Panc1 (cell line): ENCODE measurements at places on chromosomes 12 and 14.

GRCh38 chr12:52234223-52234810, 1.3 kb downstream of the KRT7 start:
- no peak overlapping the region for H3K4me3 ChIP-seq
- no peak for DNase-seq
- no peaks in the 10 kb centered on the region for H3K36me3 ChIP-seq
- no peaks in the 10 kb centered on the region for H3K27me3 ChIP-seq
- H3K4me1 ChIP-seq, result peaks cover 46% of the 10 kb centered on the region

DNA sequence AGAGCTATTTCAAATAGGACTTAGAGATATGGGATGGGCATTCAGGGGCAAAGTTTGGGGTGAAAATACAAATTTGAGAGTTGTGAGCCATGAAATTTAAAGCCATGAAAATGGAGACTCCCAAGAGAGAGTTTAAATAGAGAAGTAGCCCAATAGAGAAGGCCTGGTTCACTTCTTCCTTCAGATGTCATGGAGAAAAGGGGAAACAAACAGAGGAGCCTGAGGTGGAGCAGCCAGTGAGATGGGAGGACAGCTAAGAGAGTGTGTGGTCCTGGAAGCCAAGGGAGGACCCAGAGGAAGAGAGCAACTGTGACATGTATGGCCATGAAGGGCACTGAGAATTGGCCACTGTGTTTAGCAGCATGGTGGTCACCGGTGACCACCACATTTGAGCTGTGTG, 12.3 kb upstream of the DYNLL1 start:
- H3K27me3 ChIP-seq, result no peaks in the 10 kb centered on the region
- peaks cover 3% of the 10 kb centered on the region; the same call in 1 of the 2 replicates for H3K4me1 ChIP-seq
- no peak overlapping the region for H3K4me3 ChIP-seq
- no peak overlapping the region for H3K27ac ChIP-seq
- DNase-seq, result no peak

GRCh38 chr14:45089813-45090212, 5.9 kb downstream of the PRPF39 start:
- no peak overlapping the region for H3K27ac ChIP-seq
- no peak overlapping the region for H3K4me3 ChIP-seq
- no peak for DNase-seq
- no peaks in the 10 kb centered on the region for H3K27me3 ChIP-seq
- peaks cover 3% of the 10 kb centered on the region; the same call in 1 of the 2 replicates for H3K4me1 ChIP-seq

DNA sequence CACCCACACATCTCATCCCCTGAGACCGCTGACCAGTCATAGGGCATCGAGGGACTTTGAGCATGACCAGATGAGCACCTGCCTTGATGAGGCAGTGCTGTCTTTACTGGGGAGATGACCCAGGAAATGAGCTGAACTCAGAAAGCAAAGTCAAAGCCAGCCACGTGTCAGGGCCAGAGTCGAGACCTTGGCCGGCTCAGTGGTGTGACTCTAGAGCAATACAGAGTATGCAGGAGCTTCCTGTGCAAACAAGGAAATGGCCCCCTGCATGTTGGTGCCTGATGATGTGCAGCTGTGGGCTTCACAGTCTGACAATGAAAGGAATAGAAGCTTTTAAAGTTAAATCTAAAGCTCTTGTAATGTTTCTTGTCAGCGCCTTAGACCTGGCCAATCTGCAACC, 332.9 kb downstream of the PCNX1 start:
- no peak overlapping the region for H3K4me3 ChIP-seq
- no peak for DNase-seq
- H3K27ac ChIP-seq, result no peak overlapping the region
- H3K27me3 ChIP-seq, result no peaks in the 10 kb centered on the region
- no peaks in the 10 kb centered on the region for H3K36me3 ChIP-seq

- H3K27ac ChIP-seq, result no peak overlapping the region
- peaks cover 15% of the 10 kb centered on the region; the same call in 1 of the 2 replicates for H3K36me3 ChIP-seq
- H3K4me1 ChIP-seq, result peaks cover 4% of the 10 kb centered on the region; the same call in 1 of the 2 replicates
- H3K4me3 ChIP-seq, result no peak overlapping the region
- no peak for DNase-seq
Observed at GRCh38 chr12:46214668-46215436, 54.0 kb downstream of the SLC38A1 start.

DNA sequence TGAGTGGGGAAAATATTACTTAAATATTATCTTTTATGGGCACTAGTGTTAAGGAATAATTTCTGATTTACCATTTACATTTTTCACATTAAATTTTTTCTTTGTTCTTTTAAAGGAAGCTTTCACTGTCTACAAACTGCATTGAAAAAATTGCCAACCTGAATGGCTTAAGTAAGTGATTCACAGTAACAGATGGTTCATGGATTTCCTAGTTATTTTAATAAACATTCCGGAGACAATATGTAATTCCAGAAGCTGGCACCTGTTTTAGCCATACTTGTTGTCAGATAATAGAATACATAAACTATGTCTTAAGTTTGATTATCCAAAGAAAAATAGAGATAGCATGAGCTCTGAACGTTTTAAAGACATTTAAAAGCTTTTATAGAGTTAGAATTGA, 17.1 kb downstream of the DNAL1 start:
- DNase-seq, result no peak
- H3K4me1 ChIP-seq, result peaks cover 5% of the 10 kb centered on the region
- no peaks in the 10 kb centered on the region for H3K27me3 ChIP-seq
- no peak overlapping the region for H3K4me3 ChIP-seq
- H3K36me3 ChIP-seq, result no peaks in the 10 kb centered on the region; the same call in 1 of the 2 replicates
- no peak overlapping the region for H3K27ac ChIP-seq

DNA sequence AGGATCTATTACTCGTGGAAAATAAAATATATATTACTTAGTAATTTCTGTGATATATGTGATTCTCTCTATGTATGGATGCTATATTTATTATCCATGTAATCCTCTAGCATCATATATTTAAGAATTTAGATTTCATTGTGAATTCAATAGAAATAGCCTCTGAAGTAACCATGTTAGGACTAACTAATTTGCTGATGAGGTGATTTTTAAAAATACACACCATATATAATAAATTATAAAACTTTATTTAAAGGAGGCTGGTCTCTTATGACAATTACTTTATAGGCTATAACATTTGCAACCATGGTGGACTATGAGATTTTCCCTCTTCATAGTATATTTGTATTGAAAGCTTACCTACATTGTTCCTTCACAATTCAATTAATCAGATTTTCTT, 424.9 kb upstream of the MGAT4C start:
- DNase-seq, result no peak
- H3K4me3 ChIP-seq, result no peak overlapping the region
- no peaks in the 10 kb centered on the region for H3K36me3 ChIP-seq
- H3K4me1 ChIP-seq, result no peaks in the 10 kb centered on the region
- H3K27ac ChIP-seq, result no peak overlapping the region
- H3K27me3 ChIP-seq, result no peaks in the 10 kb centered on the region

- no peak for DNase-seq
- H3K27ac ChIP-seq, result no peak overlapping the region
- no peaks in the 10 kb centered on the region; the same call in 1 of the 2 replicates for H3K36me3 ChIP-seq
- H3K4me1 ChIP-seq, result no peaks in the 10 kb centered on the region; the same call in none of the 2 replicates
- no peak overlapping the region for H3K4me3 ChIP-seq
- H3K27me3 ChIP-seq, result no peaks in the 10 kb centered on the region
Observed at GRCh38 chr14:101875727-101876554, 88.4 kb upstream of the DYNC1H1 start.

DNA sequence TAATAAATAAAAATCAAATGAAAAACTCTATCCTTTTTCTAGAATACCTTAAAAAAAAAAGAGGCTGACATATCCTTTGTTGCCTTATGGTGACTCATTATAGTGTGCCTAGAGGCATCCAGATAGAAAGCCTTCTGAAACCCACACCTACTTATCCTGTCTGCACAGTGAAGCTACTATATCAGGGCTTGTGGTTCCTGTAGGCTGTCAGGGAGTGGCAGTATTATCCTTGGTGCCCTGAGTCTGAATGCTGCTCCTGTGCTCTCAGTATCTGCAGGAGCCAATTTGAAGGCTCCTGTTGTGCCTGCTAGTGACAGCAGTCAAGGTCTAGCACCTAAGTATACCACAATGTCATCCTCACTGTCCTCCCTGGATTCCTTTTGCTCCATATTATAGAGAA, 168.4 kb upstream of the AVPR1A start:
- H3K27ac ChIP-seq, result no peak overlapping the region
- H3K27me3 ChIP-seq, result no peaks in the 10 kb centered on the region
- no peaks in the 10 kb centered on the region for H3K4me1 ChIP-seq
- DNase-seq, result no peak
- no peaks in the 10 kb centered on the region for H3K36me3 ChIP-seq

GRCh38 chr14:91350813-91351511, 66.7 kb downstream of the CCDC88C start:
- peak overlapping the region; percentile 83 for H3K27ac ChIP-seq
- no peaks in the 10 kb centered on the region for H3K27me3 ChIP-seq
- H3K4me3 ChIP-seq, result peak overlapping the region; percentile 29
- peaks cover 32% of the 10 kb centered on the region for H3K4me1 ChIP-seq
- no peaks in the 10 kb centered on the region for H3K36me3 ChIP-seq
- no peak for DNase-seq

DNA sequence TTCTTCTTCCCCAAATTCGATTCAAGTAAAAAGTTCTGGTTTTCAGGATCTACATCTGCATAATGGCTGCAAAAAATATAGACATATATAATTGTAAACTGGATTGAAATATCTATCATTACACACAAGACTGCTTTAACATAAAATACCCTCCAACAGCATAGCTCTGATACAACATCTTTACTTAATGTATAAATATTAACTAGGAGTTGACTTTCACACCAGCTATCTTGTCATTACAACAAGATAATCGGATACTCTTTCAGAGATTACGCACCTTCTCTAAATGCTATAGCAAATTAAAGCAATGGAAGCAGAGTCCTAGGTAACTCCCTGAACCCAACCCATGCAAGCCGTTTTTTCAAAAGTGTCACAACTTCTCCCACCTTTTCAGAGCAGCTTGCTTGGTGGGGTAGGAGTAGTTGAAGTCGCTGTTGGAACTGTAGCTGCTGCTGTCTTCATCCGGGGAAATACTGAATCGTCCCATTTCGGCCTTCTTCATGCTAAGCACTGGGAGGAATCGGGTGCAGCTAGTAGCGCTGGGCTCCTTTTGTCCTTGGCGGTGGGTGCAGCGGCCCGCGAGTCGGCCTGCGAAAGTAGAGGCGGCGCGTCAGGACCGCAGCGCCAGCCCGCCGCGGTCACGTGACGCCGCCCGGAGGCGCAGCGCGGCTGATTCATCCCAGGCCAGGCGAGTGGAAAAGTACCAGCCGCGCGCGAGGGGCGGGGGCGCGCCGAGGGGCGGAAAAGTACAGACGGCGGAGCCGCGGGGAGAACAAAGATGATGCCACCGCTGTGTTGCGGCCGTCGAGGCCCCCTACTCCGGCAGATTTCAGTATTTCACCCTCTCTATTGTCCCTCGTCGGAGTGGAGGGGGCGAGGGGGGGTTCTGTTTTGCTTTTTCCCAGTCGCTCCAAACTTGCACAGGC, 1.5 kb downstream of the SLC38A2 start:
- no peak for DNase-seq
- no peaks in the 10 kb centered on the region for H3K27me3 ChIP-seq
- H3K27ac ChIP-seq, result peak overlapping the region; percentile 94
- peaks cover 63% of the 10 kb centered on the region for H3K36me3 ChIP-seq
- peaks cover 50% of the 10 kb centered on the region for H3K4me1 ChIP-seq

DNA sequence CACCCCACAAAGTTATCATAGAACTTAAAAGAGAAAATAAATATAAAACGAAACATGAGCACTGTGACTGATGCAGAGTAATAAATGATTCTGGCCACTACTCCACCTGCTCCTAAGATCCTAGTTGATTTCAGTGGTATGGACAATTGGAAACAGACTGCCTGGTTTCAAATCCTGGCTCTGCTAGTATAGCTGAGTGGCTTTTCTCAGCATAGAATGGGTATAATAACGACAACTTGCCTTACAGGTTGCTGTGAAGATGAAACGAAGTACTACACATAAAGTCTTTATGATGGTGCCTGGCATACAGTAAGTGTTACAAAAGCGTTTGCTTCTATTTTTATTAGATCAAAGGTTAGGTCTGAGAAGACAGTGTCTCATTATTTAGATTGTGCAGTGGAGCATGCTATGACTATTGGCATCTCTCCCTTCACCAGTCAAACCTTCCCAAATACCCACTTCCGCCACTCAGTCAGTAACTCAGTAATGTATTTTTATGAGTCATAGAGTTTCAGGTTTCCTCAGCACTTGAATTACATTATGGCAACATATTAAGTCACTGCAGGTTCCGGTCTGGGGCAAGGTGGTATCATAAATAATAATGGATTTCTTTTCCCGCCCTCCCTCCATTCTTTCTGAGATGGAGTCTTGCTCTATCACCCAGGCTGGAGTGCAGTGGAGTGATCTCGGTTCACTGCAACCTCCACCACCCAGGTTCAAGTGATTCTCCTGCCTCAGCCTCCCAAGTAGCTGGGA, 29.7 kb upstream of the NR2C1 start:
- H3K27me3 ChIP-seq, result no peaks in the 10 kb centered on the region
- peaks cover 15% of the 10 kb centered on the region for H3K4me1 ChIP-seq
- H3K36me3 ChIP-seq, result 0 out of 2 replicates have a peak, but pooled peaks cover 7% of the 10 kb centered on the region
- peak; percentile 90 for DNase-seq
- H3K4me3 ChIP-seq, result no peak overlapping the region

DNA sequence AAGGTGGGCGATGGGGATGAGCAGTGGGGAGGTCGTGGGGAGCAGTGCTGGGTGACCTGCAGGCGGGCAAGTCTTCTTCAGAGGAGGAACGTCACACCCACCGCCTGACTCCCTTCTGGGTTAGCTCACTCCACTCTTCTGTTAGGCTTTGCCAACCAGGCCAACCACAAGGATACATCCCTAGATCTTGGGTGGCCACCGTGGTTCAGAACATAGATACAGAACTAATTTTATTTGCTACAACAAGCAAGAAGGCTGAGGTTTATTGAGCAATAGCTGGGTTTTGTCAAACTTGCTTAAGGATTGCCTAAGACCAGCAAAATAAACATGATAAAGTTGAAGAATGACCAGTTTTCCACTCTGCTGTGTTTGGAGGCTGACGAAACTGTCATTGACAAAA, 109.4 kb downstream of the DACT1 start:
- H3K27ac ChIP-seq, result no peak overlapping the region
- DNase-seq, result no peak
- H3K36me3 ChIP-seq, result no peaks in the 10 kb centered on the region

DNA sequence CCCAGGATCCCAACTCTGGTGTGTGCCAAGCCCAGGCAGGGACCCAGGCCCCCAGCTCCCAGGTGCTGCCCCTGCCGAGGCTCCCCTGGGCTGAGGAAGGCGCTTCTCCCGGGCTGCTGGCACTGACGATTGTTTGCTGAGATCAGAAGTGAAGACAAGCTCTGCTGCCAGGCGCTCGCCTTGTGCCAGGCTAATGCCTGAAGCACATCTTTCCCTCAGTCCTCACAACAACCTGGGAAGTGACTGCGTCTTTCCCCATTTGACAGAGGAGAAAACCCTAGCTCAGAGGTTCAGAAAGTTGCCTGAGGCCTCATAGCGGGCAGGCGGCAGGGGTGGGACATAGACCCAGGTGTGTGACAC, 36.8 kb downstream of the ANKRD9 start:
- no peak for DNase-seq
- H3K4me3 ChIP-seq, result no peak overlapping the region
- no peaks in the 10 kb centered on the region for H3K4me1 ChIP-seq
- H3K27me3 ChIP-seq, result no peaks in the 10 kb centered on the region
- H3K36me3 ChIP-seq, result no peaks in the 10 kb centered on the region
